ENCODE measurements at places on chromosomes 12 and 14.

DNA sequence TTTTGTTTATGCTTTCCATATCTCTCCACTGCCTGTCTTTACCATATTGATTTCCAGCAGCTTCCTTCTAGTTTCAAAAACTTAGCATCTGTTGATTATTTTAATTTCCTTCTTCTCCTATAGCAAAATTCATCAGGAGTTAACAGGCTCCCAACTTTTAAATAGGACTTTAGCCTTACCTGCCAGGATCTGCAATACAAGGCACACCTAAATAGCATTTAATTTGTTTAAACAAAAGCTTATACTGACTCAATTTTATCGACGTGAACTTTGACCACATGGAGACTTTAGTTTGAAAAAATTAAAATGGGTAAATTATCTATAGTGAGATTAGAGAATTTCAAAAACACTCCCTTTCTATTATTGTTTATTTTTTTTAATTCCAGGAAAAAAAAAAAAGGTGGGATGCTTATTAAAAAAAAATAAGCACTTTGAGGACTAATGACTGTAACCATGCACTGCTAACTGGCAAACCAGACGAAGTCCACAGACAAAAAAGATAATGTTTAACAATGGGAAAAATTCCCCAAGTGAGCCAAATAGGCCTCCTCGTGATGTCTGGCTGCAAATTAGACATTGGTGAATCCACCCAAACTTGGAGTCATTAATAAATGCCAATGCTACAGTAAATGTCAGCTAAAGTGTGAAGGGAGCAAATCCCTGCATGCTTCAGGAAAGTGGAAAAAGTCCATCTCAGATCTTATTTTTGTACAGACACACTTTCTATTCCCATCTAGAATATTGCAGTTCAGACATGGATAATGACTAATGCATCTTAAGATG is 40.7 kb downstream of the RMST start:
- DNase-seq: no peak

DNA sequence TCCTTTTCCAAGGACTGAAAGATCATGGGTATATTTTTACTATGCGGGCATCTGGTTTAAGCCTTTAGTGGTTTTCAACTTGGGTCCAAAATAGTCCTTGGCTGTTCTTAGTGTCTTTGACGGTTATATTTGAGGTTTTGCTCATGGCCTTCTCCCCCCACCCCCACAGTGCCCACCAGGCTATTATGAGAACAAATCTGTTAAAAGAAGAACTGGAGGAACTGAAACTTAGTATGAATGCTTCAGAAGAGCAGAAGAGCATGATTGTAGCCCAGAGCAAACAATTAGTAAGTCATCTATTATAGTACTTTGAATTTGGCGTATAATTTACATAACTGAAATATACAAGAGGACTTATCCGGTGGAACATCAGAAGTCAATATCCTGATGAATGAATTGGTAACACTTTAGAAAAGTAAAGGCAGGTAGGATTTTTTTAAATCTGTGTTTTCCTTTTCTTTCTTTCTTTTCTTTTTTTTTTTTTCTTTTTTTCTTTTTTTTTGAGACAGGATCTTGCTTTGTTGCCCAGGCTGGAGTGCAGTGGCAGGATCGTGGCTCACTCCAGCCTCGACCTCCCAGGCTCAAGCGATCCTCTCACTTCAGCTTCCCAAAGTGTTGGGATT is 71.8 kb upstream of the BCAT1 start:
- no peak for DNase-seq

- DNase-seq: no peak
Measured at GRCh38 chr12:105457026-105457425, 126.5 kb downstream of the C12orf75 start.

- DNase-seq: no peak
Measured at GRCh38 chr12:132257206-132257954, 72.0 kb downstream of the GALNT9 start.

DNA sequence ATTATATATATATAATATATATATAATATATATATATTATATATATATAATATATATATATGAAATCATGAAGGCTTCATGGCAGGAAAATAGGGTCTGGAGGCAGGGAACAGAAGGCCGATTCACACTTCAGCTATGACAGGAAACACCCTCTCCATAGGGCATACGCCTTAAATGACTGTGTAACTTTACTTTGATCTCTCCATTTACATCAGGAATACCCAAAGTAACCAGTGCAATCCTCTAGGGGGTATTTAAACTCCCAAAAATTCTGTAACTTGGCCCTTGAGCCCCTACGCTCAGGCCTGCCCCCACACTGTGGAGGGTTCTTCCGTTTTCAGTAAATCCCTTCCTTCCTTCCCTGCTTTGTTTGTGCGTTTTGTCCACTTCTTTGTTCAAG is 40.4 kb upstream of the PPP2R5C start:
- DNase-seq: no peak

DNA sequence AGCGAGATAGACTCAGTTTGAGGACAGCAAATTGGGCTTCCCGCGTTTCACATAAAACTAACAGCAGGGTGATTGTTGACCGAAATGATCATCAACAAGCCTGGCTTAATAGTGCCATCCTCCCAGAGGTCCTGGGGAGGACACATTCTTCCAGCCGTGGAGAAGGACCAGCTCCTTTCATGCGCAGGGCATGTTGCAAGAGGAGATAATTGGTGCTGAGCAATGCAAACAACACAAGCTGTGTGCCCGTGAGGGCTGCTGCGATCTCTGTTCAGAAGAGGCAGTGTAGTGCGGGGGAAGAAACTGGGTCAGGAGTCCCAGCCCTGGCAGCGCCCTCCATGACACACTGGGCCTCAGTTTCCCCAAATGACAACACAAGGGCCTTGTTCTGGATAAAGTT is 54.3 kb downstream of the CCDC85C start:
- no peak for DNase-seq

GRCh38 chr12:53564278-53564677 is 57.0 kb upstream of the NPFF start:
- no peak for DNase-seq

DNA sequence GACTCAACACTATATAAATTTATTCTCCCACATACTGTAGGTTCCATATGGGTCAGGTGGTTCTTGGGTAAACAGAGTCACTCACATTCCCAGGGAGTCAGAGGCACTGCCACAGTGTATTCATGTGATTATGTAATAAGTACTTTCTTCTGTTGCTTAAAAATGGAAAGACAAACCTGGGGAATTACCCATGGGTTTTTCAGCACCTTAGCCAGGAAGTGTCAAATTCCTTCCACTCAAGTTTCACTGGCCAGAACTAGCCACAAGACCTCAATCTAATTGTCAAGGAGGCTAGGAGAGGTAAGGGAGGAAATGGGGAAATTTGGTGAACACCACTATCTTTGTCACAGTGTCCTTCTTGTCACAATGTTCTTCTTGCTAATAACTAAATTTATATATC is 333.2 kb upstream of the MDGA2 start:
- no peak for DNase-seq

DNA sequence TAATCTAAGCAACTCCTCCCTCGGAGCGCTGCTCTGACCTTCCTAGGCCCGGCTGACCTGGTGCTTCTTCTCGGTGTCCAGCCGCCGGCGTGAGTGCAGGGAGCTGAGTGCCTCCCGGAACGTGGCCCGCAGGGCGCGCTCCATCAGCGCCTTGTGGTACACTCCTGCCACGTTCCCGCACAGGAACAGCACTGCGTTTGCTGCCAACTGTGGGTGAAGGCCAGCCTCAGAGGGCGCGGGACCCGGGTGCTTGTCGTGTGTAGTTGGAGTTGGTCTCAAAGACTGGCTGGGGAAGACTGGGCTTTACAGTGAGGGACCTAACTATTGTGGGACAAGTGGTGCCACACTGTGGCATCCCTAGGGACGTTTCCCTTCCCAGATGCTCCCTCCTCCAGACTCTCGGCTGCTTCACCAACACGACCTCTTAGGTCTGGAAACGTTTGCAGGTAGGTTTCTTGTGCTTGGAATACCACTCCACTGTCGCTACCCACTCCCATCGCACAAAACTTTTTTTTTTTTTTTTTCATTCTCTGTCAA is 3.1 kb downstream of the ADCY4 start:
- DNase-seq: no peak

GRCh38 chr12:69701826-69702225 is 2.7 kb upstream of the BEST3 start:
- DNase-seq: no peak

- DNase-seq: no peak
Measured at GRCh38 chr14:87312894-87313205, 680.1 kb downstream of the GALC start.

GRCh38 chr12:108297895-108298760 is 41.0 kb downstream of the CMKLR1 start:
- no peak for DNase-seq

DNA sequence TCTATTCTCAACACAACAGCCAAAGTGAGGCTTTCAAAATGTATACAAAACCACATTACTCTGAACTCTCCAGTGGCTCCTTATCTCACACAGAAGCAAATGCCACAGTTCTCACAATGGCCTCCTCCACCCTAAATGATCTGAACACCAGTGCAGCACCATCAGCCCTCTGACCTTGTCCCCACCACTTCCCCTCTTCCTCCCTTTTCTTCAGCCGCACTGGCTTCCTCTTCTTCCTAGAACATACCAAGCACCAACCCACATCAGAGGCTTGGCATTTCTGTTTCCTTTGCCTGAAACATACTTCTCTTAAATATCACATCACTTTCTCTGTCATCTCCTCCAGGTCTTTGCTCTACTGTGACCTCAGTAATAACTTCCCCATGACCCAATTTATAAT is 66.3 kb downstream of the GPR135 start:
- DNase-seq: peak; percentile 63

GRCh38 chr14:40656311-40656710 is 950.4 kb upstream of the LRFN5 start:
- no peak for DNase-seq

- peak; percentile 33 for DNase-seq
Measured at GRCh38 chr12:48817873-48818830, at the start of gene CACNB3. CACNB3 (plus strand) TSS chr12:48818496; CDS start chr12:48818930, 434 bp downstream.

- no peak for DNase-seq
Measured at GRCh38 chr12:125194987-125195386, 129.8 kb downstream of the AACS start.

GRCh38 chr12:107064687-107065086 is 28.7 kb downstream of the CRY1 start:
- no peak for DNase-seq

- DNase-seq: no peak
Measured at GRCh38 chr14:104957146-104958113, 20.7 kb downstream of the AHNAK2 start.

DNA sequence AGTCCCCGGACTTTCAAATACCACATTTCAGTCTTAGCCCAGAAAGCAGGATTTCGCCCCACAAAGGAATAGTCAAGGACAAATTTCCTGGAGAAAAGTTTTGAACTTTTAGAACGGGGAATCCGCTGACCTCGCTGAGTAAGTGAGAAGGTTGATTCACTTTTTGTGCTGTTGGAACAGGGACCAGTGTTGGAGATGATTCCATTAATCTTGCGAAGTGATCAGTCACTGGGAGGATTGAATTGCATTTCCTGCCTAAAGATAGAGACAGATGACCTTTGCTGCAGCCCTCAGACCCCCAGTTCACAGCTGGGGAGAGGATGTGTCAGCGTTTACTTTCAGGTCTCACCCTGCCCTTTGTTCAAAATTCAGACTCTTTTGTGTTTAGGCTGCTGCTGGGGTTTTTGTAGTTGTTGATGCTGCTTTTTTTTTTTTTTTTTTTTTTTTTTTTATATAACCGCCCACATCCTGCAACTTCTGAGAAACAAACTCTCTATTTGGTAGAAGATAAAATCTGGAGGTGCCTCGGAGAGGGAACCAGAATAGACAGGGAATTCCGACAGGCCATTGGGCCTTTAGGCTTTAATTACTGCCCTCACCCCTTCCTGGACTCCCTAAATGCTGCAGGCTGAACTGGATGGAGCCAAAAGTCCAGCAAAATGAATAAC is 9.8 kb upstream of the KDM2B start:
- no peak for DNase-seq

DNA sequence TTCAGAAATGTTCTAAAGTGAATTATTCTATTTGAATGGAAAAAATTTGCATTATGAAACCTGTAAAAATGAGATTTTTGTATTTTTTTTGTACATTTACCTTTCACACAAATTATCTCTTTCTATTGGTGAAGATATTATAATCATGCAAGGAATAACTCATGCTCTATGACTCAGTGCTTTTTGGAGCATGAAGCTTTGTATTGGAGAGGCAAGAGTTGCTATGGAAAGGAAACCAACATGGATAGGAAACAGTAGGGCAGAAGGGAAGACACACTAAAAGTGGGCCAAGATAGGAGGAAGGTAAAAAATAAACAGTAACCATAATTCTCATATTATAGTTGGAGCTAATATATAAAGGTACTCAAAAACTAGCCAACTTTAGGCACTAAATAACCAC is 79.0 kb downstream of the PLCZ1 start:
- DNase-seq: no peak

DNA sequence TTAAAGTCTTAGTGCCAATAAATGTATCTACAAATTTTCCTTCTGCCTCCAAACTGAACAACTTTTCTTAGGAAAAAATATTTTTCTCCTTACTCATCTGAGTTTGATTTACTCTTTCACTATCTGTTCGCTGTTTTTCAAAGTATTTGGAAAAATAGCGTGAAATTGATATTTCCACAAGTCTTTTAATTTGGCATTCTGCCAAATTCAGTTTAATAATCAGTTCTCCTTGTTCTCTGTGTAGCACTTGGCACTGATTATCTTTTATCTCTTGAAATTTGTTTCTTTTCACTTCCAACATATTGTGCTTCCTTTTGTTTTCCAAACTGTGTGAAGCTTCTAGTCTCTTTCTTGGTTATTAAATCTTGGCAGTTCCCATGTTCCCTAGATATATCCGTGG is 559.8 kb downstream of the RPL10L start:
- no peak for DNase-seq

DNA sequence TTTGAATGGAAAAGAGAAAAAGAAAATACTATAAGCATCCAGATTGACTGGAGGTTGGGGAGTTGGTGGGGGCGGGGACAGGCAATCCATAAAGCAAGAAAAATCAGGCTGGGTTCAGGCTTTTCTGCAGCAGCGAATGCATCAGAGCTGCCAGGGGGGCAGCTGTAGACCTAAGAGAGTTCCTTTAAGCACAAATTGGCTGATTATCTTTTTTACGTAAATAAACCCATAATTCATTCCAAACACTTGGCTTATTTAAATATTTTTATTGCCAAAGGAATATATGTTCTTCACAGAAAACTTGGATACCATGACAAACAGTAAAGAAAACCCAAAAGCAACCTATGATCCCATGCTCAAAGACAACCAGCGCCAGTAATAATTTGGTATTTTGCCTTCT is 10.2 kb downstream of the BDKRB2 start:
- no peak for DNase-seq

- no peak for DNase-seq
Measured at GRCh38 chr12:94500831-94501567, 41.3 kb upstream of the CEP83 start.

- peak; percentile 17 for DNase-seq
Measured at GRCh38 chr12:51923506-51924365, 16.4 kb downstream of the ACVRL1 start.
